ENCODE measurements at places on chromosomes 11 and 22. TPM values are rescaled to one million over a fixed set of nuclear protein-coding genes. Genes with fewer than 3 reads are reported as not detected.

Gene KCTD14
- 0.89 TPM for total RNA-seq

Gene INPPL1
- total RNA-seq: 87.7 TPM

Gene ROM1
- total RNA-seq: 3.3 TPM

Gene OR52N4
- total RNA-seq: not detected

Gene C11orf87
- 0.09 TPM for total RNA-seq

Gene MFRP
- total RNA-seq: not detected

Gene TCN2
- 7.4 TPM for total RNA-seq

Gene KRTAP5-8
- not detected for total RNA-seq

Gene ZNF214
- 3.4 TPM for total RNA-seq

GRCh38 chr22:42909363-42910058 is 52.4 kb upstream of the ARFGAP3 start:
- H3K36me3 ChIP-seq: peaks cover 6% of the 10 kb centered on the region
- no peaks in the 10 kb centered on the region for H3K27me3 ChIP-seq
- H3K4me1 ChIP-seq: peaks cover 79% of the 10 kb centered on the region
- no peak for DNase-seq
- no peak overlapping the region for H3K4me3 ChIP-seq
- peak overlapping the region; percentile 72 for H3K27ac ChIP-seq

GRCh38 chr11:14095882-14096281 is 133.4 kb downstream of the SPON1 start:
- H3K27me3 ChIP-seq: no peaks in the 10 kb centered on the region
- no peak for DNase-seq
- no peaks in the 10 kb centered on the region for H3K36me3 ChIP-seq
- H3K27ac ChIP-seq: no peak overlapping the region
- H3K4me1 ChIP-seq: no peaks in the 10 kb centered on the region
- H3K4me3 ChIP-seq: no peak overlapping the region

DNA sequence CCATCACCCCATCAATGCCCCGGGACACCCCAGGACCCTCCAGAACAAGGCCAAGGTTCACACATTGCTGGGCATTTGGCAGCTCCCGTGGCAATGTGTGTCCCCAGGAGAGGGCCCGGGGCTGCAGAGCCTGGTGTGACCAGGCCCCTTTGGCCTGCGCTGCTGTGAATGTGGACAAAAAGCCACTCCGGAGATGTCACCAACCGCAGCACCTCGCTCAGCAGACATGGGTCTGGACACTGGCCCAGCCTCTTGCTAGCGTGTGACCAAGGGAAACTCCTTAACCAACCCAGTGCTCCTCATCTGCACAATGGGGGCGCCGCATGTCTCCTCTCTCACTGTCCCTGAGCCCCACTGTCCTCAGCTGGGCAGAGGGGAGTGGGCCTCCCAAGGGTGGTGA is 8.0 kb upstream of the CHADL start:
- H3K4me3 ChIP-seq: no peak overlapping the region
- DNase-seq: no peak
- peaks cover 73% of the 10 kb centered on the region for H3K36me3 ChIP-seq
- no peaks in the 10 kb centered on the region for H3K27me3 ChIP-seq
- H3K4me1 ChIP-seq: no peaks in the 10 kb centered on the region

GRCh38 chr11:75275581-75275980 is 35.0 kb downstream of the TPBGL start:
- H3K36me3 ChIP-seq: peaks cover 62% of the 10 kb centered on the region
- peak overlapping the region; percentile 51 for H3K27ac ChIP-seq
- no peak overlapping the region for H3K4me3 ChIP-seq
- peaks cover 6% of the 10 kb centered on the region for H3K4me1 ChIP-seq
- DNase-seq: peak; percentile 62
- no peaks in the 10 kb centered on the region for H3K27me3 ChIP-seq

DNA sequence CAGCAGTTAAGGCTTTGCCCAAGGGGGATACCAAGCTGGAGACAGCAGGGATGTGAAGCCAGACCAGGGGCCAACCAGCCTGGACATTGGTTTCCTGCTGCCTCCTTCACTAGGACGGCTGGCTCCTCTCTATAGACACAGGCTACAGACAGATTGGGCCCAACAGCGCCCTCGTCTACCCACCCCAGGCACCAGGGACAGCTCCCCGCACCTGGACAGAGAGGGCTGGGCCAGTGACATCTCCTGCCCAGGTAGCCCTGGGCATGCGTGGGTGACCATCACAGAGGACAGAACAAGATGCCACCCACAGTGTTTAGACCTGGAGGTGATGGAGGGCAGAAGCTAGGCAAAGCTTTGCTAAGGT is 1.2 kb downstream of the DKK3 start:
- H3K4me1 ChIP-seq: peaks cover 35% of the 10 kb centered on the region
- H3K27ac ChIP-seq: no peak overlapping the region
- H3K36me3 ChIP-seq: peaks cover 5% of the 10 kb centered on the region
- H3K27me3 ChIP-seq: peaks cover 30% of the 10 kb centered on the region

GRCh38 chr22:31977141-31977841 is 33.0 kb downstream of the YWHAH start:
- no peaks in the 10 kb centered on the region for H3K27me3 ChIP-seq
- no peaks in the 10 kb centered on the region for H3K4me1 ChIP-seq
- no peak overlapping the region for H3K27ac ChIP-seq
- H3K36me3 ChIP-seq: no peaks in the 10 kb centered on the region
- DNase-seq: peak; percentile 68

GRCh38 chr11:134120143-134120850 is 51.4 kb downstream of the JAM3 start:
- H3K36me3 ChIP-seq: no peaks in the 10 kb centered on the region
- DNase-seq: peak; percentile 98
- no peaks in the 10 kb centered on the region for H3K27me3 ChIP-seq
- H3K27ac ChIP-seq: peak overlapping the region; percentile 97
- peaks cover 33% of the 10 kb centered on the region for H3K4me1 ChIP-seq
- peak overlapping the region; percentile 12 for H3K4me3 ChIP-seq

DNA sequence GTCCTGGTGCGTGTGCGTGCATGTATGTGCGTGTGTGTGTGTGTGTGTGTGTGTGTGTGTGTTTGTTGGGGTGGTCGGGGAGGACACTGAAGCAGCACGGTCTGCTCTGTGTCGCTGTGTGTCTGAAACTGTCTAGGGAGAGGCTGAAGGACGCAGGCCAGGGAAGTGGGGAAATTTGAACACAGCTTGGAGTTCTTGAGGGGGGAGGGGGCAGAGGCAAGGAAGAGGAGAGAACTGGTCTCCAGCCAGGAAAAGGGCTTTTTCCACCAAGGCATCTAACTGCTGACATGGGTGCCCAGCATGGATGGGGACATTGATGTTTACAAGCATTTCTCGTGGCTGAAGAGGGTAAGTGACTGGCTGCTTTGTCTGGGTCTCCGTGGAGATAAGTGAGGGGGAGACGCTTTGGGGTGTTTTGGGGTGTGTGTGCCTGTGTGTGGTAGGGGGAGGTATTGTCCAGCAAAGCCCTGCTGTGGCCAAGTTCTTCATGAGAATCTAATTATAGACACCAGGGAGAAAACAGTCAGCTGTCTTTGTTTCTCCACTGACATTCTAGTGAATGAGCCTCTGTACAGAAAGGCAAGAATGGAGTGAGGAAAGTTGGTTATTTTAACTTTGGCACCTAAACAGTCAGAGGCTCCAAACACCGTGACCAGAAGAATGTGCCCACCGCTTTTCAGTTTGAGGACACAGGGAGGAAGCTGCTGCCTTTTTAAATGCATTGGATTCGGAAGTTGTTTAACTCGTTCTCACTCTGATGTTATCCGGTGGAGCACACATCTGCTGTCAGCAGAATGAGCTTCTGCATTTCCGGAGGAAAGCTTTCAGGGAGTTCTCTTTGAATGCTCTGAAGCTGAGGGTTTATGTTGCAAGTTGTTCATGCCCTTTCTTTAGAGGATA is 63.7 kb downstream of the PPFIBP2 start:
- H3K4me1 ChIP-seq: peaks cover 71% of the 10 kb centered on the region
- peak; percentile 87 for DNase-seq
- H3K4me3 ChIP-seq: peak overlapping the region; percentile 44
- H3K27ac ChIP-seq: peak overlapping the region; percentile 97

DNA sequence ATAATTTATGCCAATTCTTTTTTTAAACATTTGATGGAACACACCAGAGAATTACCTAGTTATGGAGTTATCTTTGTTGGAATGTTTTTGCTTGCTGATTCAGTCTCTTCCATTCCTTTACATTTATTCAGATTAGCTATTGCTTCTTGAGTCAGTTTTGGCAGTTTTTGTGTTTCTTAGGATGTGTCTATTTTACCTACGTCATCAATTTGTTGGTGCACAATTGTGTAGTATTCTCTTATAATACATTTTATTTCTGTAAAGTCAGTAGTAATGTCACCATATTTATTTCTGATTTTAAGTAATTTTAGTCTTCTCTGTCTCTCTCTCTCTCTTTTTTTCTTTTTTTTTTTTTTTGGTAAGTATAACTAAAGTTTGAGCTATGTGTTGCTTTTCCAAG is 929.5 kb upstream of the RAG2 start:
- H3K4me1 ChIP-seq: no peaks in the 10 kb centered on the region
- H3K27ac ChIP-seq: no peak overlapping the region
- H3K27me3 ChIP-seq: no peaks in the 10 kb centered on the region
- no peaks in the 10 kb centered on the region for H3K36me3 ChIP-seq
- DNase-seq: no peak

GRCh38 chr11:47324520-47324919 is 28.0 kb downstream of the MYBPC3 start:
- H3K4me1 ChIP-seq: peaks cover 9% of the 10 kb centered on the region
- no peak overlapping the region for H3K4me3 ChIP-seq
- H3K36me3 ChIP-seq: peaks cover 60% of the 10 kb centered on the region

DNA sequence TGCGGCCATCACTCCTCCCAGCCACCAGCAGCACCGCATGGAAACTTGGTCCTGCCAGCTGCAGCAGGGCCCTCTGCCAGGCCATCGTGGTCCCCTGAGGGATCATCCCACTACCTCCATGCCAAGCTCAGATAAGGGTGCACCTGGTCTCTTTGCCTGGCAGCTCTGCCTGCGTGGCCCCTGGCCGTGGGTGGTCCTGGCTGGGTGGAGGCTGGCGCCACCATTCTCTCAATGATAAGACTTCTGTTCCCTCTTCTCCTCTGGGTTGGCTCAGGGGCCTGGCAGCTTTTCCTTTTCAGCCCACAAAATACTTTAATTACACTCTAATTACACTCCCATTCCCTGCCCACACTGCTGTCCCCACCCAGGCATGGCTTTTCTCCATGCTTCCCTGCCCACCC is 26.8 kb upstream of the TSKU start:
- peaks cover 26% of the 10 kb centered on the region for H3K4me1 ChIP-seq
- H3K4me3 ChIP-seq: no peak overlapping the region
- no peak for DNase-seq

All from muscle of leg (tissue), 16 donors.